ENCODE measurements at places on chromosomes 2 and 18.

- peak; percentile 16 for DNase-seq
Measured at GRCh38 chr2:11777066-11777782, 30.8 kb downstream of the LPIN1 start.

GRCh38 chr2:101081375-101081907 lies 69.7 kb downstream of the TBC1D8 start:
- DNase-seq, result no peak

DNA sequence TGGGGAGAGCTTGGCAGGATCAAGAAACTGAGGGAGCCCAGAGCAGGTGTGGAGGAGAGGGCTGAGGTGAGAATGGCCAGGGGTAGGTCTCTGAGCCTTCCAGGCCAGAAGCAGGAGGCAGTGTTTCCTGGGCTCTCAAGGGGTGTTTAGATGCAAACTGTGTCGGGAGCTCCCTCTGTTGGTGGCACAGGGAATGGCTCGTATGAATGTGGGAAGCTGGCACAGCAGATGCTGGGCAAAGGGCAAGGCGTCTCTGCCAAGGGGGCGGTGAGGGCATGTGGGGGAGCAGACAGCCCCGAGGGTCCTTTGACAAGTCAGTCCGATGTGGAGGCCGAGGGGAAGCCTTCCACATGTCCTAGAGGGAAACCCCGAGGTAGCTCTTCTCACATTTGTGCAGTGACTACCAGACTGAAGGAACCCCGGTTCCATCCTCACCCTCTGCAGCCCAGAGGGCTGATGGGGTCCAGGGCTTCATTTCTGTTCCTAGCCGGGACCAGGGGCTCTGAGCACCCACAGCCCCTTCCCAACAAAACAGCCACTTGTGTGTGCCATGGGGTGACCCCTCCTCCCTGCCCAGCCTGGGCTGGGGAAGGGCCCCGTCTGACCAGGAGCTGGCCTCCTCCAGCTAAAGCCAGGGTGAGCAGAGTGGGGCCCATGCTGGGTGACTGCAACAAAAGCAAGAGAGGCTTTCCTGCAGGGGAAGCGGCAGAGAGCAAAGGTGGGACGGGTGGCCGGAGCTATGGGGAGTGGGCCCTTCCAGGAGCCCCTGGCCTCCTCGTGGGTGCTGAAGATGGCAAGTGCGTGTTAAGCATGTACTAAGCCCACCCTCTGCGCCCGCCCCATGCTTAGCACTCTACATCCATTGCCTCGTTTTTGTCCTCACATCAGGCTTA lies 103.4 kb downstream of the SEPTIN10 start:
- peak; percentile 62 for DNase-seq

- DNase-seq, result no peak
Measured at GRCh38 chr2:96423291-96423690, 81.9 kb downstream of the NEURL3 start.

GRCh38 chr2:232352511-232353091 lies 25.9 kb upstream of the ALPP start:
- DNase-seq, result no peak

GRCh38 chr18:50494569-50494968 lies 65.3 kb upstream of the MAPK4 start:
- no peak for DNase-seq

- no peak for DNase-seq
Measured at GRCh38 chr2:121219866-121220265, 65.1 kb downstream of the TFCP2L1 start.

- no peak for DNase-seq
Measured at GRCh38 chr2:110766291-110766690, 33.9 kb downstream of the ACOXL start.

GRCh38 chr2:50397992-50398765 lies 633.8 kb downstream of the NRXN1 start:
- DNase-seq, result no peak

- DNase-seq, result no peak
Measured at GRCh38 chr2:149894760-149895159, 307.2 kb upstream of the MMADHC start.

All from DMS153 (cell line).